ENCODE measurements at places on chromosomes 4 and X.
A peak's percentile ranks its signal among the peaks of the same experiment; 100 is the strongest.

- DNase-seq: no peak
Measured at GRCh38 chr4:79250887-79251286, 75.0 kb downstream of the NAA11 start.

GRCh38 chrX:42930951-42931350 lies 153.0 kb upstream of the PPP1R2C start:
- DNase-seq: no peak

DNA sequence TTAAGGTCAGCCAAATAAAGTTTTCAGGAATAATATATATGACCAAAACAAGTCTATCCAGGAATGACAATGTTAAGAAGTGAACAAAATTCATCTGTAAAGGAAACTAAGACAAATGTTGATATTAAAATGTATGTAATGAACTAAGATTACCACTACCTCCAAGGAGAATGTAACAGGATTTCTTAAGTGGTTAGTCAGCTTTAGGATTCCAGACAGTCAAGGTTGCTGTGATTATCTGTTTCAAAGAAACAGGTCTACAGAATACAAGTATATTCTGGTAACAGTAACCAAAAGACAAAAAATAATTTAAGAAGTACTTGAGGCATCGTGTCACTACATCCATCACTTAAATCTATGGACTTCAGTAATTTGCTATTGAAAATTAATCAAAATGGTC lies 172.8 kb downstream of the SCFD2 start:
- DNase-seq: no peak

DNA sequence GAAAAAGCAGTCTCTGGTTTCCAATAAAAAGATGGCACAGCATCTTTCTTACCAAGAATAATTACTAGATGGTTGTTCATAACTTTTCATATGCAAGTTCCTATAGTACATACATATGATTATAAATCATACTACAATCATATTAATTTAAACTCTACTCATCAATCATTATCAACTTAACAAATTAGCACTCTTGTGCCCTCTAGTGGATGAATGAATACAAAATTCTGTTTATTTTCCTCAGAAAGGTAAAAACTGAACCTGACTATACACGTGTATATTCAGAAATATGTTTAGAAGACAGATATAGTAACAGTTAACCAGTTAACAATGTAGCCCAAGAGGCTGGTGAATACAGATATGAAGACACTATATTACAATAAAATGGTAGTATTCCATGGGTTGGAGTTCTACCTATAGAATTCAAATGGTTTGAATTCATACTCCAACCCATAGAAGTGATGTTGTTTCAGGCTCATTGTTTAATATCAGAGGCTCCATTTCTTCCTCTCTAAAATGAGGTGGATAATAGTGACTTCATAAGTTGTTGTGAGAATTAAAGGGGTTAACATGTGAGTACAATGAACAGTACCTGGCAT lies 100.0 kb downstream of the ADAMTS3 start:
- no peak for DNase-seq

- no peak for DNase-seq
Measured at GRCh38 chrX:111837197-111837596, 38.8 kb upstream of the TRPC5OS start.

GRCh38 chrX:153689654-153690465 lies 2.1 kb downstream of the SLC6A8 start:
- DNase-seq: no peak

DNA sequence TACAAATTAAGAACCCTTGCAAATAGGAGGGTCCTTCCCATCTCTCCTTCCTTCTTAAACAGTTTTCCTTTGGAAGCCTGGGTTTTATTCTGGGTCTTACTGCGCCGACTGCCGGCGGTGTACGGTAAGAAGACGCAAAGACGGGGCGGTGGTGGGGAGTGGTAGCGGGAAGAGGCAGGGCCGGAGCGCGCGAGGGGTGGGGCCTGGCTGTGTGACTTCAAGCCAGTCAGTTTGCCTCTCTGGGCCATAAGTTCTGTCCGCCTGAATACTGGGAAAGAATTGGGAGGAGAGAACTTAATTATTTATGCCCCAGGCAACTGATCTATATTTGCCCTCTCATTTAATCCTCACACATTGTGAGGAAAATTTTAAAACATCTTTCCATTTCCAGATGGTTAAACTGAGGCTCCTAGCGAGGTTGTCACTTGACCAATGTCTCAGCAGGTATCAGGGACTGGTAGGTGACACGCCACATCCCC lies 726 bp upstream of the KANTR start:
- DNase-seq: peak; percentile 87

GRCh38 chrX:21725916-21726315 lies 32.0 kb downstream of the SMPX start:
- DNase-seq: no peak

DNA sequence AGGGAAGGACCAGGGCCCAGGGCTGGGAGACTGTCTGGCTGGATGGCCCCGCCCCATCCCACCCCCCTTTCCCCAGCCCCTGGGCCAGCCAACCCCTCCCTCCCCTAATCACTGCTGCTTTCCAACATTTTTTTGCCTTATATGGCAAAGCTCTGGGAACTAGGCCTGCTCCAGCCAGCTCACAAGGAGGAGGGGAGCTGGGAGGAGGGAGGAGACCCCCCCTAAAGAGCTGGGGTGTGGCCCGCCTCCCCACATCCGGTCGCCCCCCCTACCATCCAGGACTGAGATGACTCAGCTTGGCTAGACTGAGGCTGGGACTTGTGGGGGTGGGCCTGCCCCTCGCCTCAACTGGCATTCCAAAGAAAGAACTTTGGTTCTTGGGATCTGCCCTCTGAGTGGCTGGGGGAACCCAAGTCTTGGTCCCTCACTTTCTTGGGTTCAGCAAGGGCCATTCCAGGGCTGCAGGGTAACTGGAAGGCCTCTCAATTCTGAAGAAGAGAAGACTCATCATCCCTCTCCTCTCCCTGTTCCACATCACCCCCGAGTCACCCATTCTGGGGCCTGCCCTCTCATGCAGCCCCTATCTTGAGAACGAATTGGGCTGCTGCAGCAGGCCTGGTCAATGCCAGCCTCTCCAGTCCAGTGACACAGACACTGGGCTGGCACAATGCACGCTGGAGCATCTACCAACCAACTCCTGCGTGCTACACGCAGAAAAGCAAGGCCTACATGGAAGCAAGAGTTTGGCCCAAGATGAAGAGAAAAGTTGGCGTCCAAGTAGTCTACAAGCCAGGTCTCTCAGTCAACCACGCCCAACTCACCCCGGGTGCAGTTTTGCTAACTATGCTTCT lies 4.8 kb downstream of the FLNA start:
- DNase-seq: peak; percentile 67

DNA sequence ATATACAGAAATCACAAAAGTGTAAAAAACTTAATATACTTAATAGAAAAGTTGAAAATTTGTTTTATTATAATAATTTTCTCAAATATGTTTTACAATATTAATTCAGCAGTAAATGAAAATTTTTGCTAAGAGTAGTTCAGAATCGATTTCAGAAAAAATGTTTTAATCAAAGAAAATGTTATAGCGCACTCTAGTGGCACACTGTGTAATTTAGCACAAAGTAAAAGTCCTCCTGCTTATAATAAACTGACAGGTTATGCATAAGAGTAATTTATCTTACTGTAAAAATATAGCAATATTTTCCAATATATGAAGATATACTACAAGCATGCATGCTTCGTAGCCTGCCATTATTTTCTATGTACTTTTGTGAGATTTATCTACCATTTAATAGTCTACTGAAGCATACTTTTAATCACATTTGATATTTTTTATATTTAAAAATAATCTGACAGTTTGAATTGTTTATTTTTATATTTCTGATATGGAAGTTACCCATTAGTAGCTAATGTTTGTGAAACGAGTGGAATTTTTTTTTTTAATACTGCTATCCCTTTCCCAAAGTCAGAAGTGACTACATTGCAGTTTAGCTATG lies 217.9 kb upstream of the KLHL4 start:
- DNase-seq: no peak

- DNase-seq: no peak
Measured at GRCh38 chr4:123232439-123232838, 164.2 kb upstream of the SPRY1 start.

- no peak for DNase-seq
Measured at GRCh38 chr4:81118086-81118485, 87.6 kb downstream of the BMP3 start.

Data from CD4-positive, alpha-beta T cell (primary cell).